ENCODE measurements at places on chromosomes 1 and 21.

DNA sequence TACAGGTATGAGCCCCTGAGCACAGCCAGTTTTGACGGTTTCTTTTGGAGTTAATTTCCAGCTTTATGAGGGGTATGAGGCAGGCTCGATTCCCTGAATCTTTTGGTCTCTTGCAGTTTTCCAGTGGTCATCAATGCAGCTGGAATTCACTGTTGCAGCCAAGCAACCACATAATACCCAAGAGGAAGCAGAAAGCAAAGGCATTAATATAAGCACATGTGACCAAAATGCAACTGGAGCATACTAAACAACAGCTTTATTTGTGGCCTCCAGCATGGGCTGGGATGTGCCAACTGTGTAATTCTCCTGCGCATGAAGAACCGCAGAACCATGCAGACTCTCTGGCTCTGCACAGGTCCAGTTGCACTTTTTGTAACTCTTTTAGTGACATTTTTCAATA lies 33.0 kb downstream of the DSCAM start:
- no peak for DNase-seq

GRCh38 chr1:161226320-161226711 lies 456 bp downstream of the TOMM40L start:
- no peak for DNase-seq

DNA sequence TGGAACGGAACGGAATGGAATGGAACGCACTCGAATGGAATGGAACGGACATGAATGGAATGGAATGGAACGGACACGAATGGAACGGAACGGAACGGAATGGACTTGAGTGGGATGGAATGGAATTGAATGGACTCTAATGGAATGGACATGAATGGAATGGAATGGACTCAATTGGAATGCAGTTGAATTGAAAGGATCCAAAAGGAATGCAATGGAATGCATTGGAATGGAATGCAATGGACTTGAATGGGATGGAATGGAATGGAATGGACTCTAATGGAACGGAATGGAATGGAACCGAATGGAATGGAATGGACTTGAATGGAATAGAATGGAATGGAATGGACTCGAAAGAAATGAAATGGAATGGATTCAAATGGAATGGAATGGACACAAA lies 102.4 kb upstream of the OR4F16 start:
- no peak for DNase-seq

GRCh38 chr1:29117381-29117780 lies 6.3 kb downstream of the TMEM200B start:
- no peak for DNase-seq

- DNase-seq: no peak
These were observed 86.3 kb downstream of the TGFB2 start for GRCh38 chr1:218431476-218431875.

- no peak for DNase-seq
These were observed 19.8 kb downstream of the SERINC2 start for GRCh38 chr1:31432592-31433395.

DNA sequence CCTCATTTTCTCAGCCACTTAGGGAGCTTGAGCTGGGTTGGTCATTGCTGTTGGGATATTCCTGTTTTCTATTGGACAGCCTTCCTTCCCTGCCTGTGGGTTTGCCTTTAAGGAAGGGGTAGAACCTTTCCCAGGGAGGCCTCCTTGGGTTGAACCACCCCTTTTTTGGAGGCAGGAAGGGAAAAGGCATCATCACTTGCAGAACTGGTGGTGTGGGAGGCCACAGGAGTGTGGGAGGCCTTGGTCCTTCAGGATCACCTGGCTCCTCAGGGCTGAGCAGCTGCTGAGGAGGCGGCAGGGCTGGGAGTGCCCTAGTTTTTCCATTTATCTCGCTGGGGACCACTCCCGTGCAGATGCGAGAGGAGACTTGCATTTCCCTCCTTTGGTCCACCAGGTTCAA lies 667 bp upstream of the CYB561D1 start:
- DNase-seq: no peak

GRCh38 chr1:59673573-59674450 lies 140.9 kb upstream of the HOOK1 start:
- no peak for DNase-seq

DNA sequence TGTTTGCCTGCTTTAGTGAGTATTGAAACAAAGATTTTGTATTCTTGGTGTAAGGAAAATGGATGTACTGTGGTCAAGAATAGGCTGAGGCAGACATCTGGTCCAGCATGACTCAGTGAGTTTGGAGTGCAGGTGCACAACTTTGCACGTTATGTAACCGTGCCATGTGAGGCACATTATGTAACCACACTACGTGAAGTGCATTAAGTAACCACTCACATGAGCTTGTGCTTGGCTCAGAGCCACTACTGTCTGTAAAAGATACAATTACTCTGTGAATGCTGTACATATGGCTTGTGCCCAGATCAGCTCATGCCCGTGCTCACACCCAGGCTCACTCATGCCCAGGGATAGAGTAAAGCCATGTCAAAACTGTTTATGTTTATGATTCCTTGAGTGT lies 216.8 kb downstream of the CTH start:
- DNase-seq: no peak

DNA sequence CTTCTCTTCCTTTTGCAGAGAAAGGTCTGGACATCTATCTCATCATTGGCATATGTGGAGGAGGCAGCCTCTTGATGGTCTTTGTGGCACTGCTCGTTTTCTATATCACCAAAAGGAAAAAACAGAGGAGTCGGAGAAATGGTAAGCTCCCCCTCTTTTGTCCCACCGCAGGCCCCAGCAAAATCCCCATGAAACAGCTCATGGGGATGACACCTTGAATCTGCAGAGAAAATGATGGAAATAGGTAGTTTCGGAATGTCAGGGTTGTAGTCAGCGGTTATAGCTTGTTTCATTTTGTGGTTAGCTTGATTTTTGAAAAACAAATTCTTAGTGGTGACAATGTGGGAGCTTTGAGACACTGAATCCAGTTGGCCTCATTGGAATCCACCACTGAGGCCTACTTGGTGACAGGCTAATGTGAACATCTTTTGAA lies 10.3 kb downstream of the CD2 start:
- no peak for DNase-seq

- DNase-seq: no peak
These were observed 525.6 kb upstream of the CAMK1G start for GRCh38 chr1:209057901-209058300.

All from SIG-M5 (cell line).